ENCODE measurements at places on chromosomes 5 and 9.

DNA sequence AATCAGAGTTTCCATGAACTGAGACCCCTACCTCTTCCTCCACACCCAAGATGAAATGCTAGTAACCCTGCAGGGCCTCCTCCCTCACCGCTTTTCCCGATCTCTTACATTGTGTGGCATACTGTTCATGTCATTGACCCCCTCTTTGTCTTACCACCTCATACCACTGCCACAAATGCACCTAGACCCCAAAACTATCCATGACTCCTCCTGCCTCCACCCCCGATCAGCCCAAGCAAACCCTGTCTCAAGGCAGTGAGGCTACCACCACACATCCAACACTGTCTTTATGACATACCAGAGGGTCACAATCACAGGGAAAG lies 55.7 kb downstream of the PLAC8L1 start:
- no peak for DNase-seq

DNA sequence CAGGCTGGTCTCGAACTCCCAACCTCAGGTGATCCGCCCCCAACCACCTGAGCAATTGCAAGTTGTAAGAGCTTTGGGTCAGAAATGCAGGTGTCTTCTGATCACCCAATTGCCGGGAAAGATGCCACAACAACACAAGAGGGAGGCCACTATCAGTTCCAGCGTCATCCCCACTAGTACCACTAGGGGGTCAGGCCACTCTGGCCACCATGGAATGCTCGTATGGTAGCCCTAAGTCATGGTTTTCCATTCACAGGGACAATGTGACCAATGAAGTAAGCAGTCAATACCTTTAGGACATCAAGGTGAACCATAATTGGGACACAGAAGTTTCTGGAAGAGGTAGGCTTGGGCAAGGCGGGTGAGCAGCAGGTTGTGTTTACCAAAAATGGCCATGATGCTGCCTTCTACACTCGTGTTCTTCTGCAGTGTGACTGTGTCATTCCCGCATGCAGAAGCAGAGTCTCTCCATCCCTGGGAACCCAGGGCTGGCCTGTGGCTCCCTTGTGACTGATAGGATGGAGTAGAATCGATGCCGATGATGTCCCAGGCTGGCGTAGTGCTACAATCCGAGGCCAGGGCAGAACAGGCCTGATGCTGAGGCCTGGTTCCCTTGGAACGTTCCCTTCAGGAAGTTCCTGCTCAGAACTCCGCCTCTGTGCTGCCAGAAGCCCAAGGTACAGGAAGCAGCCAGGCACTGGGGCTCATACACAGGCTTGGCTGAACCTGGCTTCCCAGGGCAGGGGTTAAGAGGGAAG lies 42.2 kb upstream of the ANKRD33B start:
- no peak for DNase-seq

DNA sequence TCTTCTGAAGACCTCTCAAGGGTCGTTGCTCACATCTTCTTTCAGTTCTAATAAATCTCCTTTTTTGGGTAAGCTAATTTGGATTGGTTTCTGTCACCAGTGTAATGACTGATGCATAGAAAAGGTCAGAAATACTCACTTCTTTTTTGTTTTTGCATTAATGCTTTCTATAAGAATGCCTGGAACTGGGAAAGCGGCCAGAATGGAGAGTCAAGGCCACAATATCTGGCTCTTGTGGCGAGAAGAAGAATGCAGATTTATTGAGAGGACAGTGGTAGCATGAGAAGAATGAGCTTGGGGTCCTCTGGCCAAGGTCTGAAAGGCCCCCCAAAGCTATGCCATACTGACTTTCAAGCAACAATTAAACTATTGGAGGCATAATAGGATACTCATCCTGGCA lies 88.0 kb upstream of the SLC12A2 start:
- no peak for DNase-seq

DNA sequence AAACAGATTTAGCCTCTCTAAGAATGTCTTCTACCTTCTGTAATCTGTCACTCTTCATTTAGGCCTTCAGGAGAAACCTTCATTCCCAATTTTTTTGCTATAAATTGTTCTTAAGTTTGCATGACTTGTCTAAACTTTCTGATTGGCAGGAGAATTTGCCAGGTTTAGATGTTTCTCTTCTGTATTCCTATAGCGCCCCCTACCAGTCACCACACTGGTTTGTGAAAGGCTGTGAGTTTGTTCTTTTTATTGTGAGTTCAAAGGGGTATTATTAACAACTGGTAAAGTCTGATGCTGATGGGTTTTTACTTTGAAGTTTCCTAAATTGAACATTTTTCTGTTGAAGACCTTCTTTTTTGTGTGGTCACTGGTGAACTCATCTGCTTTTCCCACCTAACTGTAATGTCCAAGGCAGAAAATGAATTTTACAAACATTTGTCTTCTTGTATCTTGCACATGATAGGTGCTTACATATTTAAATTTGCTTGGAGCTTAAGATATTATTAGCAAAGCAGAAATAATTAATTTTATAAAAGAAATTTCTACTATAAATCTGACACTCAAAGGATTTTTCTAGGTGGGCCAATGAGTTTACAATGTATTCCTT lies 18.4 kb upstream of the F2RL2 start:
- no peak for DNase-seq

DNA sequence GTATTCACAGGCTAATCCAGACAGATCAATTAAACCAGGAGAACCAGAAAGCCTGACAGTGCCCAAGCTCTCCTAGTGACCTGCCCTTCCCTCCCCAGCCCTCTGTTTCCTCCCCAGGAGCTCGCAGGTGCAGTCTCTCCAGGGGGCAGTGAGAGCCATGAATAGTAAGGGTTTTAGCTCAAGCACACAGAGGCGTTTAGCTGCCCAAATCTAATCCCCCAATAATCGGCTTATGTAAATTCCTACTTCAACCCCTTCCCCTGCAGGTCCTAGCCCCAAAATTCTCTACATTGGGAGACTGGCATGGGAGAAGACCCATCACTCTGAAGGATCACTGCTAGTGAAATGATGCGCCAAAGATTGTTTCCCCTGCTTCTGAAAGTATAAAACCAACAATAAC lies 10.5 kb upstream of the TAL2 start:
- no peak for DNase-seq

DNA sequence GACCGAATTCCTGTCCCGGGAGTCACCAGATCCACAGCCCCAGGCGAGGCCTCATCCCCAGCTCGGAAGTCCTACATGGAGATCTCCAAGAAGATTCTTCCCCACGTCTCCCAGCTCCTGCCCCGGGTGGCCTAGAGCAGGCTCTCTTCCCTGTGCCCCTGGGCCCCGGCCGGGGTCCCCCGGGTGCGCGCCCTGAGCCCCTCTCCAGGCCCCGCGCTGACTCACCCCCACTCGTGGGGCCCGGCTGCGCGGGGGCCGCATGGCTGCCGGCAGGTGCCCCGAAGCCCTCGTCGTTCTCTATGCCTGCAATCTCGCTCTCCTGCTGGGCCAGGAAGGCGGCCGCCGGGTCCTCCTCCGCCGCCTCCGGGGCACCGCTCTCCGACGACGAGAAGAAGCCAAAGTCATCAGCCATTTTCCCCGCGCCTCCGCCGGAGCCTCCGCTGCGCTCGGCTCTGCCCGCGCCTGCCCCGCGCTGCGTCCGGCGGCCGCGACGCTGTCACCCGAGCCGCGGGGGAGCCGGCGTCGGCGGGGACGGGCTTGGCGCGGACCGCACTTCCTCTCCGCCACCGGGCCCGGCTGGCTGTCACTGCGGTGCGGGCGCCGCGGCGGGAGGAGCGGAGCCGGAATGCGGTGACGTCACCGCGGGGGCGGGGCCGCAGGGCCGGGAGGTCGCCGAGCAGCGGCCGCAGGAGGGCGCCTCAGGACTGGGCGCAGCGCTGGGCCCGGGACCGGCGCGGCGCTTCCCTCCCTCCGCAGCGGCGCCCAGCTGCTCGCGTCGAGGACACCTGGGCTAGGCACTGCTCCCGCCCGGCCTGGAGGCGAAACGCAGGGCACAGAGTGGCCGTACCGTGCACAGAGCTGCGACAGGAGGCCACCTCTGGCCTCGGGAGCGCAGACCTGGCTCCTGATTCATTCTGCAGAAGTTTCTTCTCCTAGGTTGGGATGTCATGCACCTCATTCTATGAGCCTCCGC lies at the start of gene CLTB:
CLTB (minus strand) TSS at position 588 of the 973 bp plus-strand sequence; CDS start at position 412, 176 bp downstream.
- peak; percentile 80 for DNase-seq

- no peak for DNase-seq
These were observed 1471.7 kb upstream of the C9orf72 start for GRCh38 chr9:29044959-29045358.

DNA sequence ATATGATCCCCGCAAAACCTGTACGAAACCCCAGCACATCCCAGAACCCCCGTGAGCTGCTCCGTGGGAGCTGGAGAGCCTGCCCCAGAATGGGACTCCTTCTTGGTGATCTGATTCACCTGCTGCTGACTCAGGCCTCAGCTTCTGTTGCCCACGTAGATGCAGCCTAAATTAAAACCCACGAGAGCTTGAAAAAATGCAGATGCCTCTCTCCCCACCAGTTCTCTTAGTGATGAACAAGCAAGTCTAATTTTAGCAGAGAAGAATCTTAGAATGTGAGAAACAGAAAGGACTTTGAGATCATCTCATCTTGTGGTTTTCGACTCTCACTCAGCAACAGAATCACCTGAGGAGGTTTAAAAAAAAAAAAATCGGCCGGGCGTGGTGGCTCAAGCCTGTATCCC lies 57.6 kb downstream of the TMOD1 start:
- DNase-seq: peak; percentile 59

- no peak for DNase-seq
These were observed 678.8 kb upstream of the KLF4 start for GRCh38 chr9:108168236-108168850.

DNA sequence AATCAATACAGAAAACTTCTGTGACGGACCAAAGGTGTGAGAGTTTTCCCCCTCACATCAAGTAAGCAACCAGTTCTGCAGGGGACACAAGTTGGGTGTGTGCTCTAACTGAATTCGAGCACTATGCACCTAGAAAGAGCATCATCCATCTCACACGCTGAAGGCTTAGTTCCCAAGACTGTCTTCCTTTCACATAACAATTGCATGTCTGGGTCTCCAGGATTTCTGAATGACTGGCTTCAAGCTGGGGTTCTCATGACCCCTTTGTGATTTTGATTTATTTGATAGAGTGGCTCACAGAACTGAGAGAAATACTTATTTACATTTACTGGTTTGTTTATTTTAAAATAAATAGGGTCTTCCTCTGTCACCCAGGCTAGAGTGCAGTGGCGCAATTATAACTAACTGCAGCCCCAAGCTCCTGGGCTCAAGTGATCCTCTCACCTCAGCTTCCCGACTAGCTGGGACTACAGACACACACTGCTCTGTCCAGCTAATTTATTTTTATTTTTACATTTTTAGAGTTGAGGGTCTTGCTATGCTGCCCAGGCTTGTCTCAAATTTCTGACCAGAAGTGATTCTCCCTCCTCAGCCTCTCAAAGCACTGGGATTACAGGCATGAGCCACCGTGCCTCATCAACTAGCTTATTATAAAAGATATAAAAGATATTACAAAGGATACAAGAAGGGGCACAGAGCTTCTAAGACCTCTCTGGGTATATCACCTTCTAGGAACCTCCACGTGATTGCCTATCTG lies 316.7 kb upstream of the CDH12 start:
- no peak for DNase-seq

GRCh38 chr5:113875096-113875495 lies 361.6 kb downstream of the YTHDC2 start:
- DNase-seq: no peak

- no peak for DNase-seq
These were observed 23.9 kb upstream of the KIF4B start for GRCh38 chr5:154989626-154990025.

DNA sequence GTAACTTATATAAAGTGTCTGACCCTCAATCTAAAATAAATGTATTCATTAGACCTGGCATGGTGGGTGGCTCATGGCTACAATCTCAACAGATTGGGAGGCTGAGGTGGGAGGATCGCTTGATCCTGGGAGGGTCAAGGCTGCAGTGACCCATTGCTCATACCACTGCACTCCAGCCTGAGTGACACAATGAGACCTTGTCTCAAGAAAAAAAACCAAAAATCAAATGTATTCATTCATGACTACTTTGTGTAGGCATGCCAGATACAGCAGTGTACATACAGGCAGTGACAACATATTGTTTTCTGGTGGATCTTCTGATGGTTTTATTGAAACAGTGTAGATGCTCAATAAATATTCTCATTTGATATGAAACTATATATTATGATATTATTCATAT lies 201.0 kb downstream of the TRIM32 start:
- no peak for DNase-seq

DNA sequence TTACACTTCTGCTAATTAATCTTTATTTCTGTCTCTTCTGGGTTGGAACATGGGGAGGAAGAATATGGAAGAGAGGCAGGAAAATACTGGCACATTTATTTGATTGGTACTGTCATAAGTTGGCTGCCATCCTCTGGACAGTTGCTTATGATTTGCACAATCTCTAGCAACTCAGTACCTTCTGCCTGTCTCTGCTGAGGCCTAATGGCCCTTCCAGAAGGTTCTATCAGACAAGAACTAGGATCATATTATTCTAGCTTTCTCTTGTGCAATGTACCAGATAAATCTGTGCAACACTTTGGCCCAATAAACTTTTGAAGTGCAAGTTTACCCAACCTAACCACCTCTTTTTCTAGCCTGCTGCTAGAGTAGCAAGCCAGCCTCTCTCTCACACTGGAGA lies 335.0 kb downstream of the ARRDC3 start:
- DNase-seq: no peak

GRCh38 chr5:132054697-132055440 lies 5.6 kb upstream of the IL3 start:
- no peak for DNase-seq

GRCh38 chr9:22005702-22006606 lies 3.2 kb downstream of the CDKN2B start:
- no peak for DNase-seq

DNA sequence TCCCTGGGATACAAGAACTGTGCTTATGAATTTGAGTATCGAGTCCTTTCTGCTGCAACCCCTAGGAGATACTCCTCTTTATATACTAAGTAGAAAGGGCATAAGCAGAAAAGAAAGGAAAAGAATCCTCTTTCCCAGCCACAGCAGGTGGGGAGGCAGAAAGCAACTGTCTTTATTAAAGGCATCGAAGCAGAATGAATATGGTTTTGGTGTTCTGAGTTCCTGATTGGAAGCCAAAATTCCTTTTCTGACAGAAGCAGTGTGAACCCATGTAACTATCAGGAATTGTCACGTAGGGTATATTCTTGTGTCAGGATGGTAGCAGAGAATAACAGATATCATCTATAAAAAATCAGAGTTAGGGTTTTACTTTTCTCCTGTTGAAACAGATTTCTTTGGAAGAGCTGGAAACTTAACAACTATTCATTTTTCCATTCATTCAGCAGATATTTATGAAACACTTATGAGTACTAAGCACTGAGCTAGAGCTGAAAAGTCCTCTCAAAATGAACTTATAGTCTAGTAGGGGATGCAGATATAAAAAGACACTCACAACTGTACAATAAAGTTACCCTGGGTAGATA lies 96.5 kb upstream of the LHFPL2 start:
- no peak for DNase-seq
